ENCODE measurements at places on chromosomes 4 and X.

DNA sequence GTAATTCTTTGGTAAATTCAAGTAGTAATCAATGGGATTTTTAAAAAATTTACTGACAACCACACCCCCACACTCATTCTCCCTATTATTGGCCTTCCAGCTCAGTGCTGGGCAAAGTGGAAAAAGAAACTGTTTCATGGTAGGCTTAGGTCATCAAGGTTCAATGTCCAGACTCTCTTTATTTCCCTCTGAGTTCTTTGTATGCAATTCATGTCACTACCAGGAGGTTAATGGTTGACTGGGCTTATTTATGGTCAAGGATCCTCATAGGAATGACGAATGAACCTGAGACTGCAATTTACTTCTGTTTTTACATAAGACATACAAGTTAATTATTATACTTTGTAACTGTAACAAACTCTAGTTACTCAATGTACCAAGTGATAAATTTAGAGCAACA, 403.2 kb downstream of the KLHL13 start:
- no peak for DNase-seq

DNA sequence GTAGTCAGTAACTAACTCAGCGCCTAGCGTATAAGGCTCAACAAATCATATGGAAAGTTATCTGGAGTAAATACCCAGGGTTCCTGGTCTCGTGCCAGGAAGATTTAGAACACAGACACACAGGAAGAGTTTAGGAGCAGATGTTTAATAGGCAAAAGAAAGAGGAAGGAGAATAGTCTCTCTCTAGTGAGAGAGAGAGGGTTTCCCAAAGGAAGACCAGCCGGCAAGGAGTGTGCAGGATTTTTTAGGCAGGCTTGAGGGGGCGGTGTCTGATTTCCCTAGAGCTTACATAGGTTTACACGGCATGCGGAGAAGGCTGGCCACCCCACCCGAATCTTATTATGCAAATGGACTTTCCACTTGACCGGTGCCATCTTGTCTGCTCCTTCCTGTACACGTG, 284.0 kb upstream of the FRG1 start:
- DNase-seq = no peak

DNA sequence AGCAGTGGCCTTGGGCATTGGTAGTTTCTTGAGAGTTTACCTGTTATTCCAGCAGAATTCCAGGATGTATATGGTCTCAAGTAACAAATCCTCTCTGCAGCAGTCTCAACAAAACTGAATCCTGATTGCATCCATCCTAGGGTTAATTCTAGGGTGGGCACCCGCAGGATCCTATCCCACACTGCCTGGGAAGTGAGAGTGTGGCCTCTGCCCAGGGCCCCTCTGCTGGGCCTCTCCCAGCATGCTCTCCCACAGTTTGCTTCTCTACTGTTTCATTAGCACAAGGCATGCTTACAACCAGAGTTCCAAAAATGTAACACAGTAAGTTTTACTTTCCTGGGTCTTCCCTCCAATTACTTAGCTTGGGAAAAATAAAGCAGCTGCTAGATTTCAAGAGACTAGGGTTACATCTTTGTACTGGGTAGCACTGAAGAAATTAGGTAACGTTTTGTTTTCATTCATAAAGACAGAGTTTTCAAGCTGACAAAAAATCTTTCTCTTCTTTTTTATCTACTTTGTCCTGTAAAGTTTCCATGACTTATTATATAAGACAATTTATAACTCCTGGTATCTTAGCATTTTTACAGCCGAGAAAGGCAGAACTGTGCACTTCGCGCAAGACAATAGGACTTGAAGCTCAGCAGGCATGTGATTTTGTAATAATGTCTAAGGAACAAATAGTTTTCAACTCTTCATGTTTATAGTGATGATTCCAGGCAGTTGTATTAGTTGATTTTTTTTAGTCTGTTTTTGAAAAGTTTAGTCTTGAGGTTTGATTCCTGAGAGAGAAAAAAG, 131.2 kb upstream of the PCDH18 start:
- DNase-seq = no peak

GRCh38 chr4:180682776-180683175, 1560.4 kb upstream of the TENM3 start:
- DNase-seq = no peak

DNA sequence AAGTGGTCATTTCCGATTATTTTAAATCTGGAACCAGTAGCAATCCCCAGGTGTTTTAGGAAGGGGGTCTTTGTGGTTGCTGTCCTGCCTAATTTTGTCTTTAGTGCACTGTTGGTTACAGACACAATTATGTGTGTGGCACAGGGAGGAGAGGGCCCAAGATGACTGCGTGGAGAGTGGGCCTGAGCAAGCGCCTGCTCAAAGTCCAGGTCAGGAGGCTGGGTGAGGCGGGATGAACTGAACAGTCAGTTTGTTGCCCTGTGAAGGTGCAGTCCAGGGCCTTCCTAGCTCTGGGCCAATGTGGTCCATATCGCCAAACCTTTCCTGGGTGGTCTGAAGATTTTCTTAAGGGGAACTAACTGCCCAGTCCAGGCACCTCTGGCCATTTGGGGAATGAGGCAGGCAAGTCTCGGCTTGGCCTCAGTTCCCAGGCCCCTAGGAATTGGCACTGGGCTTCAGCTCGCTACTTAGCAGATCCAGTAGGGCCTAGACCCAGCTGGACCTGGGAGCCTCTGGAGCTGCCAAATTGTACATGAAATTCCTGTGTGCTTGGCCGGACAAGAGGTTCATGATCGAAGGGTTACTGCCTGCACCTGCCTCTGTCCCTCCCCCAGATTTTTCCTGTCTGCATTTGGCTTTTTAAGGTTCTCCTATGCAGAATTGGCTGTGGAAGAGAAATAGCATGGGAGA, 47.6 kb downstream of the ANAPC4 start:
- DNase-seq = no peak

All from hippocampal formation (tissue), 2 donors.